COR-L47 (cell line): ENCODE measurements at places on chromosomes 6 and 20.

DNA sequence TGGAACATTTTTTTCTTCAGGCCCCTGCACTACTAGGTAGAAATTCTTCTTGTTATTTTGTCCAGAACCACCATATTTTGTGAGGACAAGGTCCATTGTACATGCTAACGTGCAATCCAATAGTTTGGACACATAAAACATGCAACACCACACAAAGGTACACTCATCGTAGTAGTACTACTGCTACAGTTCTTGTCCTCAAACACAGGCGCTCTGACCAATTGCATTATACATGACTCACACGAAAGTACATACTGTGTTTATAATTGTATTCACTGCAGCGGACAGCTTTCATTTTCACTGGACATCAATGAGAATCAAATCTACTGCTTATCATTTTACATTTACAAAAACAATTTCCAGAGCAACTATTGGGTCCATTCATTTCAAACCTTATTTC, 15.3 kb upstream of the SMLR1 start:
- DNase-seq = no peak

GRCh38 chr6:121398127-121398526, 37.3 kb upstream of the GJA1 start:
- no peak for DNase-seq

DNA sequence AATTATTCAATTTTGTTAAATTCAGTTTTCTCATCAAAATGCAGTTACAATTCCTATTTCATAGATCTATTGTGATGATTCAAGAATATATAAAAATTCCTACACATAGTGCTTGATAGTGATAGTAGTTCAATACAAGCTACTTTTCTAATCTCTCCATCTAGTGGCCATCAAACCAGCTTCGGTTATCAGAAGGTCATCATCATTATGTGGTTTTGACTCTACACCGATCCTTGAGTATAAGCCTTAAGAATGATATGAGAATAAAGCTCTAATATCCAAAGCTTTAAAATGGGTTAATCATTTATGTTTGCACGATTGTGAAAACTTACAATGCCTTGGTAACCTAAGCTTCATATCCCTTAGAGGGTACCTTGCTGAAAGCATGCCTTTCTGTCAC, 167.5 kb upstream of the PREP start:
- no peak for DNase-seq

GRCh38 chr6:15431762-15432483, 186.1 kb downstream of the JARID2 start:
- no peak for DNase-seq

DNA sequence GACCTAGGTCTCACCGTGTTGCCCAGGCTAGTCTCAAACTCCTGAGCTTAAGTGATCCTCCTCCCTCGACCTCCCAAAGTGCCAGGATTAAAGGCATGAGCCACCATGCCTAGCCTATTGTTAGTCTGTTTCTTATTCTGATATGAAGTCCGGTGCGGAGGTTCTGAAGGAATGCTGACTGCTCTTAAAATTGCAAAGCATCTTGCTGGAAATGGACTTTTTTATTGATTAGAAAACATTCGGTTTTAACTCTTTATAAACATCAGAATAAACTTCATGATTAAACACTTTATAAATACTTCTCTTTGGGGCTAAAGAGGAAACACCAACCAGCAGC, 3.2 kb downstream of the TNFAIP3 start:
- DNase-seq = no peak

- DNase-seq = peak; percentile 91
Measured at GRCh38 chr6:47477497-47478232, at the start of gene CD2AP. Gene CD2AP (plus strand): TSS chr6:47477789. CDS start chr6:47478245, 456 bp downstream.

- no peak for DNase-seq
Measured at GRCh38 chr20:40148886-40149285, 540.1 kb downstream of the MAFB start.

DNA sequence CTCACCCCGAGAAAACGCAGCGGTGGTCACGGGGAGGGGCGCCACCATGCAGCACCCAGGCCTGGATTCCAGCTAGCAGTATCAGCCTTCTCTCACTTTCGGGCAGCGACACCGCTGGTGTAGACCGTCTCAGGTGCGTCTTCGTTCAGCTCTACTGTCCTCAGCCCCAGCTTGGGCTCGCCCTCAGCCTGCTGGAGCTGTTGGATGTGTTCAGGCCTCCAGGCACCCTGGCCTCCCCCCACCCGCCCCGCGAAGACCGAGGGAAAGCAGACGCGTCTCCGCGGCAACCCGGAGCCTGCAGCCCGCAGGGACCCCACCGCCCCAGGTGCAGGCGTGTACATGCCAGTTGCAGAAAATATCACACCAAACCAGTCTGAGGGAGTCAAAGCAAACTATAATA, 60.8 kb upstream of the CARMIL1 start:
- DNase-seq = peak; percentile 66

- DNase-seq = no peak
Measured at GRCh38 chr6:166629628-166630027, 2.6 kb upstream of the RPS6KA2 start.

DNA sequence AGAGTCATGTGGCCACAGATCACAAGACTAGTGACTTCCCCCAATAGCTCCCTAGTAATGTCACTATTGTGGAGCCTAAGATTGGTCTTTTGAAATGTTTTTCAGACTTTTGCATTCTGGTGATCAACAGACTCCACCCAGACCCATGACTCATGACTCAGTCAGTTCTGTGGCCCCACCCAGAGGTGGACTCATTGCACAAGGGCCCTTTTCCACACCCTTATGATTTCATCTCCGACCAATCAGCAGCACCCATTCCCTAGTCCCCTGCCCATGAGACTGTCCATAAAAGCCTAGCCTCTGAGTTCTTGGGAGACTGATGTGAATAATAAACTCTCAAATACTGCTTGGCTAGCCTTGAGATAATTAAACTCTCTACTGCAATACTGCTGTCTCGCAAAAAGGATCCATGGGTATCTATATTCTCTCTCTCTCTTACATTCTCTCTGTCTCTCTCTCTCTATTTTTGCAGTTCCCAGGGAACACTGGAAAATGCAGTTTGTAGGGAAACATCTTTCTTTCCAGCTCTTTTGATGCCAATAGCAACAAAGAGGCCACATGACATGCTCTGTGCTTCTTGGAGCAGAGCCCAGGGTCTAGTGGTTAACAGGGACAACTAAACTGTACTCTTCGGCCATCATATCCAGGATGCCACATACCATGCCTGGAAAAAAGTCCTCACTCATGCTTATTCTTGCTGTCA, 71.3 kb upstream of the IYD start:
- no peak for DNase-seq

- DNase-seq = peak; percentile 46
Measured at GRCh38 chr6:81753711-81754577, 1.5 kb upstream of the TENT5A start.

GRCh38 chr6:148805777-148806176, 58.9 kb downstream of the UST start:
- DNase-seq = no peak

DNA sequence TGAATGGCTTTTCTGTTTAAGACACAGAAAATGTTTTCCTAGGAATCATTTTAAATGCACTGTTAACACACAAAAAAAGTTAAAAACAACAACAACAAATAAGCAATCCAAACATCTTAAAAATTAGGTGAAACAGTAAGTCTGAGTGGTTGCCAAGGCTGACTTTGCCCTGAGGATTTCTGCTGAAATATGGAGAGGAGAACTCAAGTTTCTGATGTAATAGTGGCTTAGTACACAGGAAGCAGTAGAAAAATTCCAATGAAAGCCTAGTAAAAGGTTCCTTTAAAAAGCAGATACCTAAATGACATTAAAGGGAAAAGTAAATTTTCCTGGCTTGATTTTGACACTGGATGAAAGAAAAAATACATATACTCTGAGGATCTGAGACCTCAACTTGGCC, 184.2 kb downstream of the EPM2A start:
- DNase-seq = no peak

DNA sequence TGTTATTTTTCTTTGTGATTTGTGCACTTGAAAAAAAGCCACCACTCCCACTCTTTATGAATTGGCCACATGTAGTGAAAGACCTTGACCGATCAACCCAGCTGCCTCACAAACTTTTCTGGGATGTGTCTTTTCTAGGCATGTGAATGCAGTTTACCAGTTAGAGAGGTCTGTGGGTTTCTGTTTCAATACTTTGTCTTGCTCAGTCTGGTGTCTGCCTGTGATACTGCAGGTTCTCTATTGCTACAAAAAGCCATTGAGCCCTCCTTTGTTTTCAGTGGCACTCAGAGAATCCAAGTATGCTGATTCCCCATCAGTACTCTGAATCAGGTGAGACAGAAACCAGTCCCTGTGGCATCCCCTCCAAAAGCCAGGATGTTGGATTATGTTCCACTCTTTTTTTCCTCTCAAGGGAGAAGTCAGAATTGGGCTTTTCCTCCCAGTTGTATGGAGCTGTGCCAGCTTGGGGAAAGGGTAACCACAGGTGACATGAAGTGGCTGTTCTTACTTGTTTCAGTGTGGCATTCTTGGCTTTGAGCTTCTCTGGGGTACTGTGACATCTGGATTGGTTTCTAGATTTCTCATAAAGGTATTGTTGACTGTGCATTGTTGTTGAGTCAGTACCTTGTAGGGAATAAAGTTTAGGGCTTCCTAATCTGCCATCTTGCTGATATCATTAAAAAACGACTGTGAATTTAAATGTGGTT, 26.3 kb upstream of the ZFP64 start:
- DNase-seq = no peak

GRCh38 chr6:44960898-44961297, 367.2 kb upstream of the RUNX2 start:
- DNase-seq = no peak

DNA sequence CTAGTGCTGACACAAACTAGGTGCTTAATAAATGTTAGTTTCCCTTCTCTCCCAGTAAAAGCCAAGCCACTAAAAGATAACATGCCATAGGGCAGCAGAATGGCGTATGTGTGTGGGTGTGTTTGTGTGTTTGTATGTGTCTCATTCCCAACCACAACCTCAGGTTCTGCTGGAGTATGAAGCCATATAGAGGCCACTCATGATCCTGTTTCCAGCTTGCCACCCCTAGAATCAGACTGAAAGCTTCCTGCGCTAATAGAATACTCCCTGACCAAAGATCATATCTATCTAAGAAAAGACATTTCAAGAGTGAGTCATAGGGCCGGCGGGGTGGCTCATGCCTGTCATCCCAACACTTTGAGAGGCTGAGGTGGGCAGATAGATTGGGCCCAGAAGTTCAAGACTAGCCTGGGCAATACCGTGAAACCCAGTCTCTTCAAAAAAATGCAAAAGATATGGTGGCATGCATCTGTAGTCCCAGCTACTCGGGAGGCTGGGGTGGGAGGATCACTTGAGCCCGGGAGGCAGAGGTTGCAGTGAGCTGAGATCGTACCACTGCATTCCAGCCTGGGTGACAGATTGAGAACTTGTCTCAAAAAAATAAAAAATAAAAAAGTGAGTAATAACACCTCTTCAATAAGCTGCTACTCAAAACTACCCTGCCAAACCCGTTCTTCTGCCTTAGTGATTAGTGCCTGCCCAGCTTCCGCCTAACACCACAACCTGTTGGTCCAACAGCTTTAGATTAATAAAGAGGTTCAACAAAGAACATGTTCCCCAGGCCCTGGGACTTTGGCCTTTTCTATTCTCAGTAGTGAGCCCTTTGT, 11.8 kb upstream of the SNRPC start:
- no peak for DNase-seq
